Left colon (tissue), 2 donors: ENCODE measurements at places on chromosomes 6 and 20. TPM values are rescaled to one million over a fixed set of nuclear protein-coding genes. Genes with fewer than 3 reads are reported as not detected.

DNA sequence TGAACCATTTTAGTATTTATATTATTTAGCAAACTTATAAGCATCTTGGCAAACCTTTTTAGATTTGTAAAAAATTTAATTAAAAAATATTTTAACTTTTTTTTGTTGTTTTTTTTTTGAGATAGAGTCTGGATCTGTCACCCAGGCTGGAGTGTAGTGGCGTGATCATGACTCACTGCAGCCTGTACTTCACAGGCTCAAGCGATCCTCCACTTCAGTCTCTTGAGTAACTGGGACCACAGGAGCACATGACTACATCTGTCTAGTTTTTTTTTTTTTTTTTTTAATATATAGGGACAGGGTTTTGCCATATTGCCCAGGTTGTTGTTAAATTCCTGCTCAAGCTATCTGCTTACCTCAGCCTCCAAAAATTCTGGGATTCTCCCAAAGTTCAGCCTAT lies 161.1 kb downstream of the EYS start:
- DNase-seq = no peak

GRCh38 chr20:18589941-18590674 lies 2.3 kb downstream of the DTD1 start:
- DNase-seq = no peak

GRCh38 chr20:43824309-43825050 lies 90.2 kb upstream of the TOX2 start:
- no peak for DNase-seq

DNA sequence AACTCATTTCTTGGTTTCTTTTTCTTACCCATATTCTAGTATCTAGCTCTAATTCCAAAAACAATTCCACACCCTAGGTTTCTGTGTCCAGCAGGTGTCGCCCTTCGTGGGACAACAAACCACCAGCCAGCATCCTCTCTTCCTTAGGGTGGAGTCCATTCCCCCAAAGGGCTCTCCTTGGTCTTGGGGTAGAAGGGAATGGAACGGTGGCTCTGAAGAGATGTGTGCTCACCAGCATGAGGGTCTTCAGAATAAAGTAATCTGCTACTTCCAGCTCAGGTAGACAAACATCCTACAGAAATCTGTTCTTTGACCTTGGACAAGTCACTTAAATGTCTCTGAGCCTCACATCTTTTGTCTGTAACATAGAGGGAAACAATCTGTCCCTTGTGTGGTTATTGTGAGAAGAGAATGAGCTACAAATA lies 7.2 kb downstream of the HLA-DMB start:
- DNase-seq = peak; percentile 91

Gene PTK6
- 85.7 TPM for total RNA-seq

Gene HS3ST5
- total RNA-seq = not detected

Gene LRRC73
- total RNA-seq = 0.95 TPM
